Hematopoietic multipotent progenitor cell treated with erythropoietin and hydrocortisone succinate and interleukin-3 and kit ligand, for 6 days (in vitro differentiated cells): ENCODE measurements at places on chromosomes 1 and 21.

- DNase-seq = no peak
These were observed 70.4 kb downstream of the CHRM3 start for GRCh38 chr1:239456788-239457187.

DNA sequence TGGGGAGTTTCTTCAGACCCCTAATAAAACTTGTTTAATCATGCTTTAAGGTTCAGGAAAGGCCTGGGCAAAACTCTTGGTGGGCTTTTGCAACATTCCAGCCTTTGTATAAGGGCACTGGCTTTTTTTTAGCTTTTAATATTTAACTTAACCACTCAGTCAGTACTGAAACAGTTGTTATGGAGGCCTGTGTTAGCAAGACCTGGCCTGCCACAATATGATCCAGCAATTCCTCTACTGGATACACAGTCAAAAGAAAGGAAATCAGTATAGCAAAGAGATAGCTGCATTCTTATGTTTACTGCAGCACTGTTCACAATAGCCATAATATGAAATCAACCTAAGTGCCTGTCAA lies 75.1 kb upstream of the COG2 start:
- DNase-seq = no peak

DNA sequence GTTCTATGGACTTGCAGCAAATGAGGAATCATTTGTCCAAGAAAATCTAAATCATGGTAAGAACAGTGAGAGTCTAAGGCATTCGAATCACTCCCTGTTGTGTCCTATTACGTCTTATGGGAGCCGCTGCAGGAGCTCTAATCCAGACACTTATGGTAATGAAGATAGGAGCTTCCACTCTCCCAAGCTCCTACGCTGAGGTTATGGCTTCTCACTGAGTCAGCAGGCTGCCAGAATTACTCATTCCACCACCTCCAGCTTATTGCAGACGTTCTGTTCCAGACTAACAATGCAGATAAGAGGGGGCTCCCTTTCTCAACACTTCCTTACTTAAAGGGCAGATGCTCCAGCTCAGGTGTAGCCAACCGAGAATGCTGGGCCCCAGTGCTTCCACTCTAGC lies 212.6 kb downstream of the GREM2 start:
- DNase-seq = no peak

- peak; percentile 12 for DNase-seq
These were observed 2.6 kb downstream of the GTF2B start for GRCh38 chr1:88888750-88889149.

GRCh38 chr1:106526650-106527049 lies 529.8 kb upstream of the PRMT6 start:
- DNase-seq = no peak

DNA sequence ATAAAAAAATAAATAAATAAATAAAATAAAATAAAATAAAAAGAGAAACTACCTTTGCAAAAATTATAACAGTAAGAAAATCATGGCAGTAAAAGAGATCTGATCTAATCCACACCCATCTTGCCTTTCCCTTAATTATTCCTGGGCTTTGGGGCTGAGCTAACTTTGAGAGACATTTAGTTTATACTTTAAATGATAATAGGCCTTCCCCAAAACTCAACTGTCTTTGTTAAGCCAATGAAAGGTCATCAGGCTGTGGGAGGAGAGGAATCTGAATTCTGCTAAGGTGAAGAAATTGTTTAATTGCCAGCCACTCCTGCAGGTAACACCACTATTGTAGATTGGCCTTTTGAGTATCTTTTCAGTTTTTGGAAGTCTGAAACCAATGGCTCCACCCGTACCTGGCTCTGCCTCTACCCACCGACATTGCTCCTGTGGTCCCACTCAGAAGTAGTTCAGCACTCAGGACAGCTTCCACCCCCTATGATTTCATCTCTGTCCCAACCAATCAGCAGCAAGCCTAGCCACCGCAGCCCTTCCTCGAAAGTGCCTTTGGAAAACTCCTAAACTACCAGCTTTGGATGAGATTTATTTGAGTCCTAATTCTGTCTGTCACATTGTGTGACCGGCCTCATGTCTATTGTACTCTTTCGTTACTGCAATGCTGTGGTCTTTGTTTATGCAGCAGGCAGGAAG lies 23.0 kb upstream of the PNRC2 start:
- DNase-seq = peak; percentile 28

- no peak for DNase-seq
These were observed 262.0 kb downstream of the NUF2 start for GRCh38 chr1:163583661-163584181.
